ENCODE measurements at places on chromosomes 16 and 17.
A peak's percentile ranks its signal among the peaks of the same experiment; 100 is the strongest.

GRCh38 chr17:44012391-44012790 is 2.4 kb downstream of the TMEM101 start:
- no peak for DNase-seq

DNA sequence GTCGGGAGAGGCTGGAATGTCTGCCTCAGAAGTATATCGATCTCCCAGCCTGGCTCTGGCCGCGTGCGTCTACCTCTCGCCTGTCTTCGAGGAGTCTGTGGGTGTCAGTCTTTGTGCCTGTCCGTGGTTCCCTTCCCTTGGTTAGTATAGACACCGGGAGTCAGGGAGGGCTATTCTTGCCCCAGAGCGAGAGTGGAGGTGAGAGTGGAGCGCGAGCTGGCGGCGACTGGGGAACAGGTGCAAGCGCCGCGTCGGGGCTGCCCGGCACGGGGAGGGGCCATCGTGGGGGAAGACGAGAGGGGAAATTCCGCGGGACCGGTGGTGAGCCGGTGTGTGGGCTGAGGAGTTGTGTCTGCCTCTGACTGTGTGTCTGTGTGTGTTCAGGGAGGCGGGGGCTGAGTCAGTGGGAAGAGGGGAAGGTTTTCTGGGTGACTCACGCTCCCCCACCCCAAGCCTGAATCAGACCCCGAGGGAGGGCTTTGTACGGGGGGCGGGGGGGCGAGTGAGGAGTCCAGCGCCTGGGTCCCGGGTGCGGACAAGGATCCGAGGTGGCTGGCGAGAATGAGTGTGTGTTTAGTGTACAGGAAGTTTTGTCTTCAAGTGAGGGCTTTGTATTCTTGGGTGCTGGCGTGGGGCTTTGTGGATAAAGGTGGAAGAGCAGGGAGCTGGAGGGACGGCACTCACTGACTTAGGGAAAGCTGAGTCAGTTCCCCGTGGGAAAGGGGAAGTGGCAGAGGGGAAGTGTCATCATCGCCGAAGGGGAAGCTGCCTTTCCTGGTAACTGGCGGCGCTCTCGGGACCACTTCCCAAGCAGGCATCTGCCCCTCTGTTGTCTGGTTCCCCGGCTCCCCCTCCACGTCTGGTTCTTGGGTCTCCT is 8.6 kb downstream of the KDM6B start:
- DNase-seq = peak; percentile 94

DNA sequence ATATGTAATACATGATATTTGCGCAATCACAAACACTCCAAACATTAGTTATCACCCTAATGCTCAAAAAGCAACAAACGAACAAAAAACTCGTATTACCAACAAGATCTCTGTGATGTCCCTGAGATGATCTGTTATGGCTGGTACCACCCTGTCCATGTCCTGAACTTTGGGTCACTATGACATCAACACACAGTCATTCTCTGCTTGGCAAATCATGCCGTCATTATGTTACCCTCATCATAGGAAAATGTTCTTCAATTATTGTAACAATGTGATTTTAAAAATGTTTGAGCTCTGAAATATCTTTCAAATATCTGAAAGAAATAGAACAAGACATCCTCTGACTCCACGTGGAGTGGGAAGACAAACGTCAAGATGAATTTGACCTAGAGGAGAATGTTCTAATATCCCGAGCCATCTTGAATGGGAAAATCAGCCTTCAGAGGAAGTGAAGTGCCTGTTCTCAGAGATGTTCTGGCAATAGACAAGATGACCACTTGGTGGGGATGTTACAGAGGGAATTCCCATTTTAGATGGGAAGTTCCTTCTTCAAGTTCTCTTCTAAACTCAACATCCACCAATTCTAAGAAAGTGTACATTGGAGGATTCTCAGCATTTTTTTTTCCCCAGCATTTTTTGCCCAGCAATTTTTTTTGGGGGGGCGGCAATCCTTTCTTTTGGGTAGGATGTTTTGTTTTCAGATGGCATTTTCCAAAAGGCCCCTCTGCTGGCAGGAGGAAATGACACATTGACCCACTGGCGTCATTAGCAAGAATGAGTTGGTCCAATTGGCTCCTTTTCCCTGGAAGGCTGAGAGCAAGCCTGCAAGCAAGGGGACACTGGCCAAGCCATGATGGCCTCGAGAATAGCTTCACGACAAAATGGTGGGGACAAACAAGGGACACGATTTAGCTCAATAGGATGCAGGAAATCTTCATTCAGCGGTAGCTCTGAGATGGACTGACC is 3.7 kb upstream of the HSD17B2 start:
- DNase-seq = no peak

- DNase-seq = no peak
Measured at GRCh38 chr17:6555331-6556120, 829 bp downstream of the PITPNM3 start.

- DNase-seq = no peak
Measured at GRCh38 chr17:79581324-79581932, 29.4 kb downstream of the RBFOX3 start.

GRCh38 chr17:66511135-66511534 is 208.7 kb downstream of the PRKCA start:
- DNase-seq = no peak

GRCh38 chr17:13102477-13102876 is 84.7 kb upstream of the ELAC2 start:
- DNase-seq = no peak

GRCh38 chr17:52681480-52681879 is 523.0 kb upstream of the CA10 start:
- no peak for DNase-seq

DNA sequence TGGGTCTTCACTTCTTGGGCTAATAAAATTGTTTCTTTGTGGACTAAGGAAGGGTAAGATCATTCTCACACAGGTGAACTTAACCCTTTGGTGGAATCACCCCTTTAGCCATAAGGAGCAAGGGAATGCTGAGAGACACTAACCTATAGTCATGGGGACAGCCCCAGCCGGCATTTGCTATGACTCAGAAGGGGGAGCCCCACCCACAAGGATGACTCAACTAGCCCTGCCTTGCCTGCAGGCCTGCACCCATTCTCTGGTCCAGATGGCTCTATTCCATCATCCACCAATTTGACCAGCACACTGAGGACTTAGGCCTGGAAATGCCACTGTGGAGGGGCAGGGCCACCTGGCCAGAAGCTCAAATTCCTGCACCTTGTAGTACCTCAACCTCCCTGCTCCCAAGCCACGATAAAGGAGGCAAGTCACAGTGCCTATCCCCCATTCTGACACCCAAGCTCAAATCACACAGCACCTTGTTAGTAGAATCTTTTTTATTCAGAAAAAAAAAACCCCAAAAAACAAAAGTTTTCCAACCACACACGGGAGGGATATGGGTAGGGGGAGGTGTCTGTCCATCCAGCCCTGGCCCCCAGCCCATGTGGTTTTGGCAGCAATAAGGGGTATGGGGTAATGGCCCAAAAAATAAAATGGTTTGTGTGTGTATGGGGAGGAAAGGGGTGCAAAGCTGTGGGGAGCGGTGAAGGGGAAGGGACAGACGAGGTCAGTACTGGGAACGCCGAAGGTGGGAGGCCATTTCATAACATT is 3.0 kb downstream of the PFN1 start:
- peak; percentile 62 for DNase-seq

GRCh38 chr16:73615071-73615940 is 567.4 kb upstream of the ZFHX3 start:
- DNase-seq = no peak

- DNase-seq = no peak
Measured at GRCh38 chr17:43444223-43445008, 39.4 kb upstream of the DHX8 start.

DNA sequence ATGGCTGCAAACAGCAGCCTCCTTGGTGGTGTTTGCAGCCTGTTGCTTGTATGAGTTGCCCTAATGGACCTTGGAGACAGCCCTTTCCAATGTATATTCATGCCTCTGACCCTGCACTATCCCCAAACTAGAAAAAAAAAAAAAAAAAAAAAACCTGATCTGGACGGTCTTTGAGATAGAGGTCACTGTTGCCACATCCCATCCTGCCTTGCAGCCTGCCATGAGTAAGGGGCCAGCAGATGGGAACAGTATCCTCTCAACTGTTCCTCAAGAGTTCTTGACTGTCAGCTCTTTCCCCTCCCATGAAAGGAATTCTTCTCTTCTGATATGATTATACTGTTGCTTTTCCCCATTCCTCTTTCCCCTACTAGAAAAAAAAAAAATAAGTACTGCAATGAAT is 152.4 kb downstream of the SSH2 start:
- DNase-seq = no peak

- DNase-seq = no peak
Measured at GRCh38 chr17:41959336-41960095, 7.1 kb upstream of the CNP start.

DNA sequence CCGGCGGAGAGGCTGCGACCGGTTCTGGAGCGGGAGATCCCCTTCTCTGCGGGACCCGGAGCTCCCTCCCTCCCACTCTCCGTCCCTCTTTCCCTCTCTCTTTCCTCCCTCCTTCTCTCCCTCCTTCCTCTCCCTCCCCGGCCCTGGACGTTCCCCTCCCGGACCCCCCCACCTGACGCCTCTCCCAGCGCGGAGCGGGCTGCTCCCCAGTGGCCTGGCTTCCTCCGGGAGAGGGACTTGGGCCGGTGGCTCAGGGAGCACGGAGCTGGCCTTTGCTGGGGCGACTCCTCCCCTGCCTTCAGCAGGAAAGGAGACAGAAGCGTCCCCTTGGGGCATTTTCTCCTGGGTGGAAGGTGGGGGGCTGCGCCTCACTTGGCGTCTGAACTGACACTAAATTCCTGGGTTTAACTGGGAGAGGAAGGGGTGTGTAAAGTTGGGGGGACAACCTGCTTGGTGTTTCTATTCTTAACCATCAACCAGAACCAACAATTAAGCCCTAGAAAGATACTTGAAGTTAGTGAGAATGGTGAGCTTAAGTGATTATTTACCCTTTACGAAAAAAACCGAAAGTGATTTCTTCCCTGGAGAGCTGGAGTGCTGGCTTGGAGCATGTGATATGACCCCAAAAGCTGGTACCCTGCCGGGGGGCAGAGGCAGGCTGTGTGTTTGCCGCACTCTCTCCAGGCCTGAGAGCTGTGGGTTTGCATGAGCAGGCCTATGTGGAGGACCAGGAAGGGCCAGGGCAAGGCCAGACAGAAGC is 775 bp downstream of the SPIRE2 start:
- no peak for DNase-seq

GRCh38 chr17:81076141-81076679 is 41.3 kb downstream of the BAIAP2 start:
- DNase-seq = no peak

DNA sequence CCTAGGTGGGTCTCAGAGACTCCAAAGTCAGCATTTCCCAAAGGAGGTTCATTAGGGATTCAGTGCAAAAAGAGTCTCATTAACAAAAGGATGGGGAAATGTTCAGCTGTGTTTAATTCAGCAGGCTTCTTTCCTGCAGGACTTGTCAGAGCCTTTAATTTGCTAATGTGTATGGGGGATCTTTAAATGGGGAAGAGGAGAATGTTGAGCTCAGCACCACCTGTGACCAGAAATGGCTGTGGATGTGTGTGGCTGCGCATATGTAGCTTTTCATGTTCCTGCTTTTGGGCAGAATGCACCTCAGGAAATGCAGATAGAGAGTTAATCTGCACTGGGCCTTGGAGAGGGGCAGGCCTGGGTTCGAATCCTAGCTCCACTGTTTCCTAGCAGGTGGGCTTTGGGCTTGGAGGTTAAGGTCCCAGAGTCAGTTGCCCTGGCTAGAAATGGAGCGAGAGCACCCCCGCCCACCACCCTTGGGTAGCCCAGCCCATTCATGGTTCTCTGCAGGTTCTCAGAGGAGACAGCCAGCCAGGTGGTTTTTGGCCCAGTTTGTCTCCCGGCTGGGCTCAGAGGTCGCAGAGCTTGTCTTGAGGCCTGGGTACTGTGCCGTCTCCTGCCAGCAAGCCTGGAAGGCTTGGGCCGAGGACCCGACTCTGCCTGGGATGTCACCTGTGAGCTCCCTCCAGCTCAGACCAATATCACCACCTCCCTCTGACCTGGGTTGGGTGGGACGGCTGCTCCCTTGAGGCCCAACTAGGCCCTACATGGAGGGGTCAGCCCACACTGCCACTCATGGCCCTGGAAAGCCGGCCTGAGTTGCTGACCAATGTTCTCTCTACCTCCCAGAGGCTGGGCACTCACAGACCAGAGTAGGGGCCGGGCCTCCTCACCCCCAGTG is 9.3 kb downstream of the ADCY7 start:
- no peak for DNase-seq

GRCh38 chr17:78939615-78940014 is 14.4 kb upstream of the TIMP2 start:
- no peak for DNase-seq

DNA sequence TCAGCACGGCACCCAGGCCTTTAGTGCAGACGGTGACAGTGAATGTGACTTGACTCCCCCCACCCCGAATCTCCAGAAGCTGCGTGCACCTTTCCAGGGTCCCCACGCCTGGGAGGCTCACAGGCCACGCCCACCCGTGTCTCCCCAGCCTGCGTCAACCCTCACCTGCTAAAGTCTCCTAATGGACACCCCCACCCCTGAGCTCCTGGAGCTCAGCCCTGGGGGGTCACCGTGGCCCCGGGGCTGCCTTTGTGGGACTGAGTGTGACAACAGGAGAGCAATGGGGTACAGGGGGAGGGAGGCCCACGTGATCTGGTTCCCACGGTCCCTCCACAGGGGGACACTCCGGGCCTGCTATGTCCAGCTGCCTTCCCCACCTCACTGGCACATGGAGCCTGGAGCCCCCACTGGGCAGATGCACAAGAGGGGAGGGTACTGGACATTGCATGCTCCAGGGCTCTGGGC is 7.4 kb upstream of the FASN start:
- DNase-seq = no peak

- no peak for DNase-seq
Measured at GRCh38 chr17:70074956-70075355, at the start of gene KCNJ16. TSS of gene KCNJ16 (plus strand) at chr17:70075225. CDS start at chr17:70132088, 56,863 bp downstream.

DNA sequence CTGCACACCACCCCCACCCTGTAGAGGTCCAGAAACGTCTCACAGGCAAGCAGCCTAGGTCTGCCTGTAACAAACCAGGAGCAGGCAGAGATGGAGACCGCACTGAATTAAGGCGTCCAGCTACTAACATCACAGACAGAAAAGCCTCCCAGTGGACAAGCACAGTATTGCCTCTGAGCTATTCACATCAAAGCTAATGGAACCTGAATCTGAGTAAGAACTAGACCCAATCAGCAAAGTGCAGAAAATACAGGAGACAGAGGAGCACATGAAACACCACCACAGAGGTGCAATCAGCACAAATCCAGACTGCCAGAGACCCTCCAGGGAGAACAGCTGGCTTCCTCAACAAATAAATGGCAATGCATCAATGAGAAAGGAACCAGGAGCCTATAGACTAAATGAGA is 22.2 kb upstream of the PEMT start:
- DNase-seq = peak; percentile 18

DNA sequence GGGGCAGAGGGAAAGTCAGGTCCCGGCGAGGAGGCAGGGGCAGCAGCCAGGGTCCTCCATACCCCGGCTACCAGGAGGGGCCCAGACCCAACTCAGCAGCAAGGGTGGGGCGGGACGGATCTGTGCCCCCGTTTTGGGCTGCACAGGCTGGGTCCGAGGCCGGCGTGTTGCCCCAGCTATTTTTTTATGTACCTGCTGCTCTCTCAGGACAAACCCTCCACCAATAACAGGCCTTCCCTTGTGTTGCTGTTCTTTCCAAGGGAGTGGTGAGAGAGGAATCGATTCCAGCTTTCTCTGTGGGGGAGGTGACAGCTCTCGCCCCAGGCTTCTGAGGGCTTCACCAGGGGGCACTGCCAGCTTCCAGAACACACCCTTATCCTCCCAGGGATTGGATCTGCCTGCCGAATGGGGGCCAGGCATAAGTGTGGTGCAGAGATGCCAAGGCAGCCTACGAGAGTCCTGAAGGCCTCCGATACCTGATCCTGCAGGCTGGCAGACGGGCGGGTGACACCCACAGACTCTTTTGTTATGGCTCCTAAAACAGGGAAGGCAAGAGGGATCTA is 22.3 kb downstream of the RTN4RL1 start:
- DNase-seq = no peak
